ENCODE measurements at places on chromosomes 6 and 20. TPM values are rescaled to one million over a fixed set of nuclear protein-coding genes. Genes with fewer than 3 reads are reported as not detected.

The LY6G5B gene
- 2.7 TPM for total RNA-seq

The FAM184A gene
- total RNA-seq: not detected

The SDC4 gene
- total RNA-seq: 107 TPM

The C20orf204 gene
- total RNA-seq: 0.29 TPM

The C20orf144 gene
- 0.08 TPM for total RNA-seq

The DAAM2 gene
- 0.13 TPM for total RNA-seq

The ARMC12 gene
- total RNA-seq: 0.74 TPM

The OXT gene
- total RNA-seq: not detected

The VSX1 gene
- total RNA-seq: 1.3 TPM

The KCNK16 gene
- not detected for total RNA-seq

The TMEM244 gene
- not detected for total RNA-seq

The PLEKHG1 gene
- 0.71 TPM for total RNA-seq

The CLIC5 gene
- total RNA-seq: not detected

The NRSN1 gene
- not detected for total RNA-seq

The REM1 gene
- total RNA-seq: 0.47 TPM

The NRM gene
- 28.4 TPM for total RNA-seq

The TSPO2 gene
- total RNA-seq: not detected

The ADGB gene
- total RNA-seq: not detected

The TTLL9 gene
- not detected for total RNA-seq

The HLA-DOB gene
- 0.21 TPM for total RNA-seq

The SLC26A8 gene
- total RNA-seq: not detected

The PPP1R3G gene
- total RNA-seq: 2.0 TPM

The MAS1 gene
- not detected for total RNA-seq

The GNAS-AS1 gene
- total RNA-seq: not detected

The PABPC1L gene
- total RNA-seq: 13.1 TPM

The TAGAP gene
- not detected for total RNA-seq

The DBNDD2 gene
- 23.8 TPM for total RNA-seq

The MTHFD1L gene
- total RNA-seq: 40.5 TPM

The UBD gene
- total RNA-seq: 0.53 TPM

The BFSP1 gene
- 4.5 TPM for total RNA-seq

The RFX6 gene
- not detected for total RNA-seq

The SPAG4 gene
- total RNA-seq: 3.6 TPM

The PPP2R5D gene
- total RNA-seq: 30.2 TPM

Measured in A549 treated with dexamethasone at 1 μM for 4 hours (cell line).